Adrenal gland (tissue), 19 donors: ENCODE measurements at places on chromosomes 3 and 15.

- H3K4me3 ChIP-seq = no peak overlapping the region
- H3K27me3 ChIP-seq = peaks cover 7% of the 10 kb centered on the region
- no peak overlapping the region for H3K27ac ChIP-seq
- DNase-seq = no peak
Observed at GRCh38 chr3:24663406-24663805, 168.8 kb upstream of the THRB start.

GRCh38 chr15:82568986-82569385 is 28.7 kb upstream of the RPS17 start:
- no peaks in the 10 kb centered on the region for H3K27me3 ChIP-seq
- no peaks in the 10 kb centered on the region for H3K36me3 ChIP-seq
- H3K27ac ChIP-seq = no peak overlapping the region

DNA sequence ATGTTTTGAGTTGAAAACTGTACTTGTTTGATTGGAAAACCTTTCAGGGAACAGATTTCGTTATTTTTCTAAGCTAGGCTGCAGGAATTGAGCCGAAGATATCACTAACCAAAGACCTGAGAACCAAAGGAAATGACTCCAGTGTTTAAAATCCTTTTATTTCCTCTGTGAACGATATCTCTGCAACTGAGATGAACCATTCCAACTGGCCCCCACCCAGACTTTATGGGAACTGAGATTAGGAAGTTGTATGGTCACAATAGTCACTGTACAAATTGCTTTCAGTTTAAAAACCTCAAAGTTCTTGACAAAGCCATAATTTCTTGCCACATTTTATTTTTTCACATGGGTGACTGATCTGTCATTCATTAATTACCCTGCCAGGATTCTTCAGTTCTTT is 232.4 kb downstream of the RBMS3 start:
- DNase-seq = peak; percentile 38
- H3K4me3 ChIP-seq = no peak overlapping the region
- no peaks in the 10 kb centered on the region for H3K27me3 ChIP-seq
- H3K4me1 ChIP-seq = peaks cover 42% of the 10 kb centered on the region
- no peak overlapping the region for H3K27ac ChIP-seq

DNA sequence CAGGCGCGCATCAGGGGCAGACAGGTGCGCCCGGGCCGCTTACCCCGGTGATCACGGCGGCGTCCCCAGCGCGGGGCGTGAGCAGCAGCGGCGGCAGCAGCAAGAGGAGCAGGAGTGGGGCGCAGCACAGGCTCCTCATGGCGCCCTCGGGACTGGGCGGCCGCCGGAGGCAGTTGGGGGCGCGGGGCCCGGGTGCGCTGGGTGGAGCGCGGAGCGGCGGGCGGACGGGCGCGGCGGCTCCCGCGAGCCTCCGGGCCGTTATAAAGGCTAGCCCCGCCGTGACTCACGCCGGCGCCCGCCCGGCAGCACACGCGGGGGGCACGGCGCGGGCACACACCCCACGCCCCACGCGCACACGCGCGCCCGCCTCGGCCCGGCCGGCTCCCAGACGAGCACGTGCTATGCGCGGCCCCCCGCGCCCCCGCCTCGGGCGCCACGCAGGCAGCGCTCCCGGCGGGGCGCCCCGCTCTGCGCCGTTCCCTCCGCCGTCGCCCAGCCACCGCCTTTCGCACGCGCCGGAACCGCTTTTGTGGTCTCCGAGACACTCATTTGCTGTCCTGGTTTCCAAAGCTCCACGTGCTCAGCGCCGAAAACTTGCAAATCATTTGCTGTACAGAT is at the start of gene PROK2:
Gene PROK2 (minus strand): TSS at position 235 of the 618 bp plus-strand sequence. CDS start 96 bp downstream, at position 139.
- DNase-seq = no peak
- H3K36me3 ChIP-seq = no peaks in the 10 kb centered on the region
- peaks cover 11% of the 10 kb centered on the region for H3K4me1 ChIP-seq
- H3K27me3 ChIP-seq = peaks cover 49% of the 10 kb centered on the region

DNA sequence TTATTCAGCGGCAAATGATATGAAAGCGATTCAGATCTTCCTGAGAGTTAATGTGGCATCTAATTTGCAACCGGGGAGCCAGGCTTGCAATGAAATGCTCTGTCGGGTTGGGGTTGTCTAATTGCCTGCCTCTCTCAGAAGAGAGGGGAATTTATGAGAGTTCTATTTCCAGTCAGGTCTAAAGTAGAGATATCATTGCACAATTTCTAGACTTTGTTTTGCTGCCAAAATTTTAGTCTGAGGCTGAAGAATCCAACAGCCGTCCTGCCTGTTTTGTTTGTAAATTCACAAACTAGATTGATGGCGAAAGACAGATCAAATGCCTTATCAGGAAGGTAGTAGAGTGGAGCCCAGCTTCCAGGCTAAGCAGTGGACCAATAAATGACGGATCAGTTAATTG is 610 bp downstream of the LIPC start:
- DNase-seq = peak; percentile 45
- H3K4me3 ChIP-seq = no peak overlapping the region
- no peaks in the 10 kb centered on the region for H3K36me3 ChIP-seq
- no peaks in the 10 kb centered on the region for H3K27me3 ChIP-seq

GRCh38 chr3:32082721-32083120 is 23.7 kb upstream of the GPD1L start:
- peaks cover 8% of the 10 kb centered on the region for H3K4me1 ChIP-seq
- DNase-seq = peak; percentile 40
- no peaks in the 10 kb centered on the region for H3K27me3 ChIP-seq
- no peaks in the 10 kb centered on the region for H3K36me3 ChIP-seq
- no peak overlapping the region for H3K4me3 ChIP-seq
- no peak overlapping the region for H3K27ac ChIP-seq
